ENCODE measurements at places on chromosomes 16 and 17.

DNA sequence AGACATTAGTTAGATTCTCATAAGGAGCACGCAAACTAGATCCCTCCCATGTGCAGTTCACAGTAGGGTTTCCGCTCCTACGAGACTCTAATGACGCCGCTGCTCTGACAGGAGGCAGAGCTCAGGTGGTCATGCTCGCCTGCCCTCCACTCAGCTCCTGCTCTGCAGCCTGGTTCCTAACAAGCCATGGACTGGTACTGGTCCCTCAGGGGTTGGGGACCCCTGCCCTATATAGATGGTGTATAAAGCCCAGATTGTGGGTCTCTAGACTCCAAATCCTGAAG lies 52.1 kb upstream of the LYRM9 start:
- DNase-seq: no peak

- no peak for DNase-seq
Observed at GRCh38 chr17:34390649-34391048, 27.6 kb upstream of the CCL1 start.

- no peak for DNase-seq
Observed at GRCh38 chr17:35725802-35726126, 5.7 kb upstream of the RASL10B start.

- DNase-seq: no peak
Observed at GRCh38 chr17:9218911-9219310, 197.6 kb downstream of the NTN1 start.

DNA sequence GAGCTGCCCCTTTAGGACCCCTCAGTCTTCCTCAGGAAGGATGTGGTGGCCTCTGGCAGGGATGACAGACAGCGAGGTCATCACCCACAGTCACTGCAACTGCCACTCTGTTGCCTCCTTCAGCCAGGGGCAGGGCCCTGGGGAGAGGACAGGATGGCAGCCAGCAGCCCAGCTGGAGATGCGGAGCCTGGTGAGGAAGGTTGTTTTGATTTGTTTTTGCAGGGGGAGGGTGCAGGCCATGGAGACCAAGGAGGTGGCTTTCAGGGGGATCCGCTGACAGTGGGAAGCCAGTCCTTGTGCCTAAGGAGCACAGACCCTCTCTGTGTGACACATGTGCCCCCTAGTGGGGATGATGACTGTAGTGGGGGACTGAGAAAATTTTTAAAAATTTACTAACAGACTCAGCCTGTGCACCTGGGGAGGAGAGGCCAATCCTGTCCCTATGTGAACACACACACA lies 7.4 kb downstream of the PRCD start:
- DNase-seq: no peak

DNA sequence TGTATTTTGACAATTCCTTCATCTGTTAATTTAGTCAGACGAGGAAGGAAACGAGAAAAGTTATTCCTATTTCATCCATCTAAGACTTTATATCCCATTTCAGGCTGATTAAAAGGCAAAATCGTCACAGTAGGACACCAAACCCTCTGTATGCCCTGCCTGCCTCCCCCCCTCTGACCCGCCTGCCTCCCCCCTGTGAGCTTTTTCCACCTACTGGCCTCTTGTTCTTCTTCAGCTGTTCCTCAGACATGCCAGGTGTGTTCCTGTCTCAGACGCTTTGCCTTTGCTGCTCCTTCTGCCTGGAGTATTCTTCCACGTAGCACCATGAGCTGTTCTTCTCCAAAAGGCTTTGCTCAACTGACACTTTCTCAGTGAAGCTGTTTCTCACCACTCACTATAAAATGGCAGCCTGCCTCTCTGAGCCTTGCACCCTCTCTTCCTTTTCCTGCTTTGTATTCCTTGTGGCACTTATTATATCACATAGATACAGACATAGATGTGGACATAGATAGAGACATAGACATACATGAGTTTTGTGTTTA lies 723.4 kb downstream of the MAF start:
- no peak for DNase-seq

DNA sequence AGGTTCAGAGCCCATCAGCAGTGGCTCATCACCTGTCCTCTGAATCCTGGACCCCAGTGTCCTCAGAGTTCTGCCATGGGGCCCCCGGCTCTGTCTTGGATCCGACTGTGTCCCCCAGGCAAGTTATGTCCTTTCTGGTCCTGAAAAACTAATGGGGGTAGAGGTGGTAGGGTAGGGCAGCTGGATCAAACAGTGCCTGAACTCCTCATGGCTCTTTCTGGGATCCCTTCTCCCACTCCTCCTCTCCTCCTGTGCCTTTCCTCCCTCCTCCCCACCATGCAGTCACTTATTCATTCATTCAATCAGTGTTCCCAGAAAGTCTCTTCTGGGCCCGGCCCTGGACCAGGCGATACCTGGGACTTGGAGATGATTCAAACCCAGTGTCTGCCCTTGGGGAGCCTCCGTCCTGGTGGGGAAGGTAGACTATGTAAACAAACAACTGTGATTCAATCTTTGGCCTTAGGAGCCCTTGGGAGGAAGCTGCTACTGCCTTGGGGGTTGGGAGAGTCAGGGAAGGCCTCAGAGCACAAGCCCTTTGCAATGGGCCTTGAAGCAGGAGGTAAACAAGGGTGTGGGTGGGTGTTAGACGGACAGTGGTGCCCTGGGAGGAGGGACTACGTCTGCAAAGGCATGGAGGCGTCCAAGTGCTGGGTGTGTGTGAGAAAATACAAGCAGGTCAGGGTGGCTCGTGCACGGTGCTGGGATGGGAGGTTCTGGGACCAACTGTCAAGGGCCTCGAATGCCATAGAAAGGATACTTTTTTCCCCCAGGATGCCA lies 6.4 kb upstream of the FAM83G start:
- DNase-seq: no peak

- no peak for DNase-seq
Observed at GRCh38 chr16:14242769-14243168, 171.7 kb downstream of the MRTFB start.

DNA sequence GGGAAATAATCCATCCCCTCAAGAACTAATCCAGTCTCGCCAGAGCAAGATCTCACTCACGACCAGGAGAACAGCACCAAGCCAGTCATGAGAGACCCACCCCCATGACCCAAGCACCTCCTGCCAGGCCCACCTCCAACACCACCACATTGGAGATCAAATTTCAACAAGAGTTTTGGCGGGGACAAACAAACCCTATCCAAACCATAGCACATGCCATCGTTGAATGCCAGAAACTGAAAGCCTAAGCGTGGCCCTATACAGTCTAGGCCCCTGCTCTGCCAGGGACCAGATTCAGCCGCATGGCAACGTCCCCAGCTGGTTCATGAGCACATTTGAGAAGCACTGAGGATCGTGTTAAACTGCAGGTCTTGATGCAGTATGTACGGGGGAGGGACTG lies 57.3 kb downstream of the AXIN2 start:
- no peak for DNase-seq

DNA sequence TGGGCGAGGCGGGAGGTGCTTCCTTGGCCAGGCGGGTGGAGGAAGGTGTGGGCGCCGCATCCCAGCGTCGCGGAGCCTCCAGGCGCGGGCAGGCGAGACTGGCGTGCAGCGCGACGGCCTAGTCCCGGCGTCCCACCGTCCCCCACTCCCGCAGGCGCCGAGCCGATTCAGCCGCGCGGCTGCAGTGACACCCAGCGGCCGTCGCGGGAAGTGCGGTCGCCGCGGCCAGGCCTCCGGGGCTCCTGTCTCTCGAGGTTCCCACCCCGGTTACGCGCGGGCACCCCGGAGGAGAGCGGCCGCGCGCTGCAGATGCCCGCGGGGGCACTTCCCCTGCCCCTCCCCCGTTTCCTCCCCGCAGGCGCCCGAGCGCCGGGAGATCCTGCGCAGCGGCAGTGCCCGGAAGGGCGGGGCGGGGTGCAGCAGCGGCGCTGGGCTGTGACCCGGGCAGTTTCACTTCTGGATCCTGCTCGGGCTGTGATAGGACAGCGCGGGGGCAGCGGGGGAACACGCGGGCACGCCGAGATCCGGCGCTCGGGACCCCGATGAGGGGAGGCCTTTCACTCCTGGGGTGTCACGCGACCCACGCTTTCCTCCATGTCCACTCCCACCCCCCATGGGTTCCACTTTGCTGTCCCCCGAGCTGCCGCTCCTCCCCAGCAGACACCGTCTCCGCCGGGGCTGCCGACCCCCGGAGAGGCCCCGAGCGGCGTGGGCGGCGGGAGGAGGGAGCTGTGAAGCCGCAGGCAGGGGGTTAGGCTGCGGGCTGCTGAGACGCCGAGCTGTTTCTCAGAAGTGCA lies 16.6 kb downstream of the GRB7 start:
- DNase-seq: peak; percentile 53

DNA sequence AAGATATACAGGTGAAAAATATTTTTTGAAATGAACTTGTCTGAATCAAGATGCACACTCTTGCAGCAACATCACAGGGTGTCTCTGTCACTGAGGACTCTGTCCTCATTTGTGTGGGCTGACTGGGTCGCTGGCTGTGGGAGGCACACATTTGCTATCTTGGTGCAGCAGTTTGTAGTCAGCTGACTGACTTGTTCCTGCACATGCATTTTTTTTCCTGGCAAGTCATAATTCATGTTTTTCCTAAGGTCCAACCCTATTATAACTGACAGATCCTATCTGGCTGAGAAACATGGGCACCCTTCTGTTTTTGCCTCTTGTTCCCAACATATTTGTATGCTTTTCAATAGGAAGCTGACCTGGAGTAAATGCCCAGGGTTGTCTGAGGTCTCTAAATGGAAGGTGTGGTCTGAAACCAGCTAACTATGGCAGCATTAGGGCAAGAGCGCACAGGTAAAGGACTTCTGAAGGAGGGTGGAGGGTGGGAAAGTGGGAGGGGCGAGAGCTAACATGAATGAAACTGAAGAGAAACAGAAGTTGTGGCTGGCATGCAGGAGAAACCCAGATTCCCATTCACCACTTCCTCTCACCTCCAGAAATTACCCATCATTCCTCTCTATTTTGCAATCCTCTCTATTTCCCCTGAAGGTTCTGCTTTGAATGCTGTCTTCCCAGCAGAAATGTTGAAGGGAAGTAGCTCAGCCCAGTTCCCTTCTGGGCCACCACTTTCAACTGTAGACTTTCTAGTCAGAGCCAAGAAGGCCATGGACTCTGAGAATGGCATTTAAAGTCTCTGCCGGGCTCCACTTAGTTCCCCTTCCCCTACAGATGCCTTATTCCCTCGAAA lies 166.1 kb downstream of the PRKCA start:
- no peak for DNase-seq

DNA sequence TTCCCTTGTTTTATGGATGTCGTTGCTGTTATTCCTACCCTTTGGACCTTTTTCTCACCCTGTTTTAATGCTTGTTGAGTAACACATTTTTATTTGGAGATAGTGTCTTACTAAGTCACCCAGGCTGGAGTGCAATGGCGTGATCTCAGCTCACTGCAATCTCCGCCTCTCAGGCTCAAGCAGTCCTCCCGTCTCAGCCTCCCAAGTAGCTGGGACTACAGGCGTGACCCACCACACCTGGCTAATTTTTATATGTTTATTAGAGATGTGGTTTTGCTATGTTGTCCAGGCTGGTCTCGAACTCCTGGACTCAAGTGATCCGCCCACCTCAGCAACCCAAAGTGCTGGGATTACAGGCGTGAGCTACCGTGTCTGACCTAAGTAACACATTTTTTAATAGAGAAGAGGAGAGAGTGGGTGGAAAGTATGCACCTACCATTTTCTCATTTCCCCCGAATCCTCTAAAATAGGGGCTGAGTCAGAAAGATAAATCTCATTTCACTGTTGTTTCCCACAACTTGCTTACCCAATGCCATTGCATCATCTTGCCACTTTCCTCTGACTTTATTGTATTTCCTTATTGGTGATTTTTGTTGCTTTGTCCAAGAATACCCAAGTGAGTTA lies 7.0 kb downstream of the DHX40 start:
- no peak for DNase-seq

- no peak for DNase-seq
Observed at GRCh38 chr16:53131363-53132071, 76.7 kb downstream of the CHD9 start.

GRCh38 chr17:60039847-60040442 lies 38.8 kb downstream of the HEATR6 start:
- no peak for DNase-seq

DNA sequence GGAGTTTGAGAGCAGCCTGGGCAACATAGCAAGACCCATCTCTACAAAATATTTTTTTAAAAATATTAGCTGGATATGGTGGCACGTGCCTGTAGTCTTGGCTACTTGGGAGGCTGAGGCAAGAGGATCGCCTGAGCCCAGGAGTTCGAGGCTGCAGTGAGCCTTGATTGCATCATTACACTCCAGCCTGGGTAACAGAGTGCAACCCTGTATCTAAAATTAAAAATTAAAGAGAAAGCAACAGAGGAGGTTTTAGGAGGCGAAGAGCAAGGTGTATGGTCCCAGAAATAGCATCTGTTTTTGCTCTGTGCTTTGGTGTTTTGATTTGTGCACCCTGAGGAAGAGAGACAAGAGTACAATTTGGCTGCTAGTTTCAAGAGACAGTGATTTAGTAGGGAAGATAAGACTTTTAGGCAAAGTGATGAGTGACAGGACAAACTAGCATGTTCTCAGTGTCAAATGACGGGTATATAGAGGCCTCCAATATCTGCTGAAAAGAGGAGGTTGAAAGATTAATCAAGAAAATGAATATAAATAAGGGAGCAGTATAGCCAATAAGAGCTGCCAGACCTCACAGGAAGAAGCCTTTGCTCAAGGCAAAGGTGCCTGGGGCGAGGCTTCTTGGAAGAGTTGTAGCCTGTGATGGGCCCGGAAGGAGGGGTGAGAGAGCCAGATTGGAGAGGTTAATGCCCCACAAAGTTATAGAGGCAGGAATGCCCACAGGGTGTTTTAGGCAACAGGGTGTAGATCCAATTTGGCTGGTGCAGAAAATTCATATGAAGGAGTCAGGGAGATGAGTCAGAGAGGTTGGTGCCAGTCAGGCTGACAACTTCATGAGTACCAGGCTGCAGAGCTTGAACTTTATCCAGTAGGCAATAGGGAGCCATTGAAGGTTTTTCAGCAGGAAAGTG lies 11.4 kb downstream of the HLF start:
- DNase-seq: no peak

- no peak for DNase-seq
Observed at GRCh38 chr17:79565606-79566250, 45.1 kb downstream of the RBFOX3 start.

DNA sequence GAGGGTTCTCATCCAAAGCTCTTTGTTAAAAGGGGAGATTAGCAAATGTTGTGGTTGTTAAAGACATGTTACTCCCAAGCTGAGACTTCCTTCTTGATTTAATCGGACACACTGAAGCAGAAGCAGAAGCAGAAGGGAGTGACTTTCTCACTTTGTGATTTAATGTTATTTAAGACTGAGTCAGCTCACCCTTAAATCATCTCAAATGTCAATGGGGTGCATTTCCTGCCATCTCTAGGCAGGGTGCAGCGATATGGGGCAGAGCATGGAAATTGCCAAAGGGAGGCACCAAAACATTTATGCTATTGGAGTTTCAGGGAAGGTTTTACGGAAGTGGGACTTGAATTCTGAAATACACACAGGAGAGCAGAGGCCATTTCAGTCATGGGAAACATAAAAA lies 283.6 kb downstream of the ABCC12 start:
- no peak for DNase-seq

- DNase-seq: no peak
Observed at GRCh38 chr16:53509906-53510703, 7.1 kb upstream of the AKTIP start.

DNA sequence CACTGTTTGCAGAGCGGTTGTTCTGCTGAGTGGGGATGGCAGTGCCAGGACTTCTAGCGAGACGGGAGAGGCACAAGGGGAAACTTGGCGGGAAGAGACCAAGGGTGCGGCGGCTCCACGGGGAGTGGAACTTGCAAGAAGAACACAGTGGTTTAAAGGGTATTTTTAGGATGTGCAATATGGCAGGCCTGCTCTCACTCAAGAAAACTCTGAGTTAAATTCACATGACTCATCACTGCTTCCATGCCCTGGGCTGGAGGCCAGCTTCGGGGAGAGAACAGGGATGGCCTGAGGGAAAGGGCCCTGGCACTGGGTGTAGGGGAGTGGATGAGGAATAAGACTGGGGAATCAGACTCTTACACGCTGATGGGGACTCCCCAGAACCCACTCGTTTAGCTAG lies 13.3 kb upstream of the CD300LD start:
- DNase-seq: no peak

All from cortex of kidney (tissue), 1 donor.